ENCODE measurements at places on chromosomes 3 and 15. TPM values are rescaled to one million over a fixed set of nuclear protein-coding genes. Genes with fewer than 3 reads are reported as not detected.

- no peak for DNase-seq
Measured at GRCh38 chr3:63933459-63933858, 21.3 kb upstream of the SCAANT1 start.

DNA sequence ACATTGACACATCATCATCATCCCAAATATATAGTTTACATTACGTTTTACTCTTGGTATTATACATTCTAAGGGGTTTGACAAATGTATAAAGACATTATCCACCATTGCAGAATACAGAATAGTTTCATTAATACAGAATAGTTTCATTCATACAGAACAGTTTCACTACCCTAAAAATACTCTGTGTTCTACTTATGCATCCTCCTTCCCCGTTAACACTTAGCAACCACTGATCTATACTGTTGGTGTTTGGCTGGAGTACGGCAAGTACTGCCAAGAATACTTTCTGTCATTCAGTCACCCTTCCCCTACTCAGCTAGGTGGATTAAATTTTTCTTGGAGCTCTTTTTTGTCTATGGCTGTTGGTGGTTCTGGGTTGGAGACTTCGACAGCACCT lies 33.4 kb downstream of the LEKR1 start:
- no peak for DNase-seq

GRCh38 chr3:79380581-79380980 lies 387.2 kb downstream of the ROBO1 start:
- DNase-seq: no peak

DNA sequence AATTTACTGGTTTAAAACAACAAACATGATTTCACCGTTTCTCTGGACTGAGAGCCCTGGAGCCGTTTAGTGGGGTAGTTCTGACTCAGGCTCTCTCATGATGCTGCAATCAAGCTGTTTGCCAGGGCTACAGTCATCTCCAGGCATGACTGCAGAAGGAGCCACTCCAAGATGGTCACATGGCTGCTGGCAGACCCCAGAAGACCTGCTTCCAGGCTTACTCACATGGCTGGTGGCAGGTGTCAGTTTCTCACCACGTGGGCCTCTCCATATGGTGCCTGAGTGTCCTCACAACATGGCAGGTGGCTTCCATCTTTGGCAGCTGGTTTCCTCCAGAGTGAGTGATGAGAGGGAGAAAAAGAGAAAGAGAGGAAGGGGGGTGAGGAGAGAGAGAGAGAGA lies 378.3 kb upstream of the RGMA start:
- no peak for DNase-seq

DNA sequence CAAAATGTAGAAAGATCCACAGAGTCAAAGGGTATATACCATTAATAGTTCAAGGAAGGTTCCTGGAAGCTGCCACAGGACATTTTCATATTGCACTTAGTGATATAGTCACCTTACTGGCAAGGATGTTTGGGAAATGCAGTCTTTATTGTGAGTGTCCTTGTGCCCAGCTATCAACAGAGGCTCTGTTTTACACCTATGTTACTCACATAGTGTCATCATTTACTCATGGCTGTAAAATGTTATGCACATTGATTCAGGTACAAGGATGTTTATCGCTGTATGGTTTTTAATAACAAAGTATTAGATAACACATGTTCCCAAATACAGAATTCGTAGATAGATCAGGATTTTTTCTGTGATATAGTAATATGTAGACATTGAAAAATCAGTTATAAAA lies 50.9 kb downstream of the ZPLD1 start:
- DNase-seq: no peak

DNA sequence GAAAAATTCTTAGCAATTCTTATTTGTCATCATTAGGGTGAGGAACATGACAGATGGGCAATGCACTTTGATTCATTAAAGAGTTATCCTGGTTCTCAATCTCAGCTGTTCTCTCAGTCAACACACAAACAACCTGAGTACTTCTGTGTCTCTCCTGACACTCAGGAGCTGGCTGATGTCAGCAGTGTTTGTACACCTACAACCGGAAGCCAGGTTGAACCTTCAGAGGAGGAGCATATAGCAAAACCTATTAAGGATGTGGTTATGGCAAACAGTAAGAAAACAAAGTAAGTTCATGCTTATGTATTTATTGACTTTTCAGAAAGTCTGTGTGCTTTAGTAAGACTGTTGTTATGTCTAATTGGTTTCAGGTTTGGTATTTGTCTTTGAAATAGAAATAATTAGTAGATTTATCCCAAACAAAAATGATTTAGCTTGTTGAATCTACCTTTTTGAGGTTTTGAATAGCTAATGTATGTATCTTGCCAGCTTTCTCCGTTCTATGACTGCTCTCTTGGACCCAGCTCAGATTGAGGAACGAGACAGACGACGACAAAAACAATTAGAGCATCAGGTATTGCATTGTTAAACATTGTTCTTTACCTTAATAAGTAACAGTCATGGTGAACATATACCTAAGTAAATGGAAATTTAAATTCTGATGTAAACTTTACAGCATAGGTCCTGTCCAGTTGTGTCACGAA lies 36.6 kb downstream of the CCDC66 start:
- no peak for DNase-seq

DNA sequence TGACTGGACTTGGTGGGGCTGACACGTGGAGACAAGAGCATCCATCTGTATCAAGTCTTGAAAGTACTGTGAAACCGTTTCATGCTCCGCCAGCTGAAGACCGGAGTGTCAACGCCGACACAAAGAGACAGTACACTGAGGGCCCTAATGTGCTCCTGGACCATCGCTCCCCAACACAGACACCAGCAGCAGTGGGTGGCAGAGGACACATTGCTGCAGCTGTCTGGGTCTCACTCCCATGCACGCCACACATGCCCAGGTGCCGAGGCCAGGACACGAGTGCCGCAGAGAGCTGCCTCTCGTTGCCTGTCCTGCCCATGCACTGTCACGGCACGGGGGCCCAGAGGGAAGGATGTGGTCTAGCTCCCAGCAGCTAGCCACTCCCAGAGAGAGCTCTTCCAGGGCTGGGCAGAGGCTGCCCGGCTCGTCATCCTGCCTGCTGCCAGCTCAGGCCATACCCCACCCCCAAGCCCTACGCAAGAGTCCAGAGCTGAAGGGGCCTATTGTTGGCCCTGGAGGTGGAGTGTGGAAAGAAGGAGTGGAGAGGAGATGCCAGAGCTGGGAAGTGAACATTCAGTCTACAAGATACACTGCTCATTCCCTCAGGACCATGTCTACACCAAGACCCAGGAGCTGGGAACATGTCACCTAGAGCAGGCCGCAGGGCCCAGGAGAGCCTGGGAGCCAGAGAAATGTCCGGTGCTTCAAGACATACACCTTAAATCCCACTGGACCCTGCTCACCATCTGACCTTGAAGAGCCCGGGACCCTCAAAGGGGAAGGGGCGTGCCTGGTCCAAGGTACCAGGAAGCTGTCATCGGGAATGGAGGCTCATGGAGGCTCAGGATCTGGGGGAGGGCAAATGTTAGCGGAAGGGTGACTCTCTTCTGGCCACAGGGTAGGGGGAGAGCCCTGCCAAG lies 7.7 kb downstream of the TNK2 start:
- DNase-seq: no peak

GRCh38 chr15:81297603-81298575 lies 26.1 kb downstream of the STARD5 start:
- DNase-seq: no peak

DNA sequence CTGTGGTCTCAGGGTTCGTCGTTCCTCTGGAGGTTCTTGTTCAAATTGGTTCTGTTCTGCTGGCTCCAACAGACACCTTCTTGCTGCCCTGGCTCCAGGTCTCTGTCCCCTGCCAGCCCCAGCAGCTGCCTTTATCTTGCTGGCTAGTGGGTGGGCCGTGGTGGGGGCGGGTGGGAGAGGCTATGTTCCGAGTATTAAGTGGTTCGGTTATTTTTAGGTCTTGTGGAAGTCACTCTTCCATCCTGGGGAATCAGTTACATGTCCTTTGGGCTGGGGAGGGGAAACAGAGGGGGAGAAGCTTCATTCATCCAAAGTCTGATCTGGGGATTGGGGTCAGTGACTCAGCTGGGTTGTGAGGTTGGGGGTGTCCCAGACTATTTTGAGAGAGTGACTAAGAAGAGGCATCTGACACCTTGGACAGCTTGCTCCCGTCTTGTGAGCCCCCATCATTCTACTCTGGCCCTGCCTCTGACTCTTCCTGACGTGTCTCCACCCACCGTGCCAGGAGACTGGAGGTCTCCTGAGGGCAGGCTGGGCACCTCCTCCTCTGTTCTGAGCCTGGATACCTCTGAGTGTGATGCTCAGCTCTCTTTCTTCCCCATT lies at the start of gene XIRP1:
Gene XIRP1, minus strand, starts transcription at position 106 of the 603 bp plus-strand sequence. CDS start 3,150 bp downstream, outside the sequence.
- DNase-seq: no peak

DNA sequence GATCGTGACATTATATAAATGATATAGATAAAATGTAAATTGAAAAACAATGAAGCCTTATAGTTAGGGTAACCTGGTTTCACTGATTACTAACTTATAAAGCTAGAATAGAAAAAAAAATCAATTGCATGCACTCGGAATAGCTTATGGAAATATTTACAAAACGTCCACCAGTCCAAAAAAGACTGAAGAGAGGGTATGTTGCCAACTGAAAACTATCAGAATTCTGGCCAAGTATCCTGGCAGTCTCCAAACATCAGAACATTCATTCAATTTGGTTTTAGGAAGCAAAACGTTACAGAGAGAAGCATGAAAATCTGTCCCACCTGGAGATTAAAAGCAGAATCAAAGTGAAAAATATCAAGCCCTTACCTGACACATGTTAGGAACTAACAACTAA lies 892.4 kb downstream of the ROBO1 start:
- no peak for DNase-seq

DNA sequence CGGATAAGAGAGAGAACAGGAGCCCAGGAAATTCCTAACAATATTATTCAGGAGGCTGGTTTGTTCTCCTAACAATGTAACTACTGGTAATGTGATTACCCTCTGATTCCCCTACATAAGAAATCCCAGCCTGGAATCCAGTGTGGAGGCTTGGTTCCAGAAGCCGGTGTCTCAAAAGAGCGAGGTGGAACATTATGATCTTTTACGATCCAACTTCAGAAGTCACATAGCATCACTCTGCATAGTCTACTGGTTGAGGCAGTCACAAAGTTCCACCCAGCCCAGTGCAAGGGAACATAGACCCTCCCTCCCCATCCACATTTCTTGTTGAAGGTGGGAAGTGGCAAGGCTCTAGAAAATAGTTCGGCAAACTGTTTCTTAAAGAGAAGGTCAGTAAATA lies 81.6 kb upstream of the GALNT15 start:
- DNase-seq: no peak

DNA sequence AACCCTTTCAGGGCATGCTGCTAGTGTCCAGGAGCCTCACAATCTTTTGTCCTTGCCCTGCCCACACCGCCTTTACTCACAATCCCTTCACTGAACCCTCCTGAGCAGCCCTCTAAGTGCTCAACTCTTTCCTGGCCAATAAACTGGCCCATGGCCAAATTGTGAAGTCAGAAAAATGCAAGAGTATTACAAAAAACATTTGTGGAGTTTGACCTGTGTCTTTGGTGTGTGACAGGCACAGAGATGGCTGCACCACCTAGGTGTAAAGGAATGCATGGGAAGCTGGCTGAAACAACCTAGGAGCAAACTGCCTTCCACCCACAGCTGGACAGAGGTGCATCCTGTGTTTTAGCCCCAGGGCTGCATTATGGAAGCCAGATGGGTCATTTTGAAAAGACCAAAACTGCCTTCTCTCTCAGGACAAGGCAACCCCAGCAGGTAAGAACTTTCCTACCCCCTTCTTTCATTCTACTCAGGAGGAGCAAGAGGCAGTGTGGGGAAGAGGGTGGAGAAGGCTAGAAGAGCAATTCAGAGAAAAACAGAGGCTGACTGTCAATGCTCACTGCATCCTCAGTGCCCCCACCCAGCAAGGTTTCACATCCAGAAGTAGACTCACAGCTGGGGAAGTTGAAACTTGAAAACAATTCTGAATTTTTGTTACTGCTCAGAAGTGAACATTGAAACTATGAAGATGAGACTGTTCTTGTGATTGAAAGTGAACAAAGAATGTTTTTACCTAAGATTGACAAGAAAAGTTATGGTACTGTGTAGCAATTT lies 78.6 kb downstream of the TRIM42 start:
- no peak for DNase-seq

- no peak for DNase-seq
Measured at GRCh38 chr3:73633916-73634344, 9.2 kb upstream of the PDZRN3 start.

The PSTPIP1 gene
- 1.3 TPM for total RNA-seq

The SIDT1 gene
- not detected for total RNA-seq

The BFSP2 gene
- total RNA-seq: not detected

Data from H7 (cell line).